GM03348 (cell line): ENCODE measurements at places on chromosomes 13 and 19.

DNA sequence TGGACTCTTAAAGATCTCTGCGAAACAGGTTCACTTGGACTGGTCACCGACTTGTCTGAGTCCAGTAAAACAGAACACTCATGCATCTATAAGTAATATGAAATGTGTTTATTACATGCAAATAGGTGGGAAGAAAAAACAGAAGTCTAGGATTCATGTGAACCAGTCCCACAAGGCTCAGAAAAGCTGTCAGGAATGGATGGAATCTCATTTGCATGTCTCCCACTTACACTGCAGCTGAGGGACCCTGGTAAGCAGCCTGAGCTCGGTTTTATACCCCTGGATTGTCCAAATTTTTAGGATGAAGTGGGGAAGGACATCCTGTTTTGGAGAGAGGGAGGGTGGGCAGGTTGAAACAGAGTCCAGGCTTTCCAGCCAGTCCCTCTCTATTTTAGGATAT lies 1545.1 kb upstream of the PCDH20 start:
- no peak for DNase-seq

GRCh38 chr13:57631596-57632275 lies at the start of gene PCDH17:
TSS of gene PCDH17 (plus strand) at chr13:57631744. CDS start at chr13:57632547, 803 bp downstream.
- DNase-seq, result peak; percentile 47

DNA sequence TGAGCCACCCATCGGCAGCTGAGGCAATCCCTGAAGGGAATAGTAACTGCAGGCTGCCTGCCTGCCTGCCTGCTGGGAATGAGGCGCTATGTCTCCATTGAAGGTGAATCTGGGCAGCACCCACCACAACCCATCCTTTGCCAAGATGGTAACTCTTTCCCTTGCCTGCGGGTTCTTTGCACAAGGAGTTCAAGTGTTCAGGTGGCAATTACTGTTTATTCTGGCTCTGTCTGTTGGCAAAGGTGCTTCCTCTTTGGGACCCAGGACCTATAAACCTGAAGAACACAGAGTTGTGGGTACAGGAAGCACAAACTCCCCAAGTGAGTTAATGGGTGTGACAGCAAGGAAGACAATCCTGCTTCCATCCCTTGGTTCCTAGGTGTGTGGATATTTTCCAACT lies 448.1 kb upstream of the ZNF507 start:
- DNase-seq, result no peak

DNA sequence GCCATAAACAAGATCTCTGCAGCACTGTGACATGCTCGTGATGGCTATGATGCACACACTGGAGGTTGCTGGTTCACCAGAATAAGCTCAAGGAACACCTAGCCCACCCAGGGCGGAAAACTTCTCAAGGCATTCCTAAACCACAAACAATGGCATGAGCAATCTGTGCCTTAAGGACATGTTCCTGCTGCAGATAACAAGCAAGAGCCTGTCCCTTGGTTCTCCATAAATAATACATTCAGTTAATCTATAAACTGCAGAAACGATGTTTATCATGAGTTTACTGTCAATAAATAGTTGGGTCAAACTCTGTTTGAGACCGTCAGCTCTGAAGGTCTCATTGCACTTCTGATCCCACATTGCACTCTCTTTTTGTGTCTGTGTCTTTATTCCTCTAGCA lies 18.6 kb upstream of the ZNF266 start:
- DNase-seq, result no peak
